ENCODE measurements at places on chromosomes 2 and 18. TPM values are rescaled to one million over a fixed set of nuclear protein-coding genes. Genes with fewer than 3 reads are reported as not detected.

DNA sequence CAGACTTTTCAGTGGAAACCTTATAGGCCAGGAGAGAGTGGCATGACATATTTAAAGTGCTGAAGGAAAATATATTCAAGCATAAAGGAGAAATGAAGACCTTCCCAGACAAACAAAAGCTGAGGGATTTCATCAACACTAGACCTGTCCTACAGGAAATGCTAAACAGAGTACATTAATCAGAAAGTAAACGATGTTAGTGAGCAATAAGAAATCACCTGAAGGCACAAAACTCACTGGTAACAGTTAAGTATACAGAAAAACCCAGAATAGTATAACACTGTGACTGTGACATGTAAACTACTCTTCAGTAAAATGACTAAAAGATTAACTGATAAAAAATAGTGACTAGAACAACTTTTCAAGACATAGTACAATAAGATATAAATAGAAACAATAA, 87.4 kb downstream of the ATP8B1 start:
- no peak overlapping the region for H3K4me3 ChIP-seq
- no peak overlapping the region for H3K27ac ChIP-seq
- DNase-seq = no peak
- H3K27me3 ChIP-seq = no peaks in the 10 kb centered on the region

DNA sequence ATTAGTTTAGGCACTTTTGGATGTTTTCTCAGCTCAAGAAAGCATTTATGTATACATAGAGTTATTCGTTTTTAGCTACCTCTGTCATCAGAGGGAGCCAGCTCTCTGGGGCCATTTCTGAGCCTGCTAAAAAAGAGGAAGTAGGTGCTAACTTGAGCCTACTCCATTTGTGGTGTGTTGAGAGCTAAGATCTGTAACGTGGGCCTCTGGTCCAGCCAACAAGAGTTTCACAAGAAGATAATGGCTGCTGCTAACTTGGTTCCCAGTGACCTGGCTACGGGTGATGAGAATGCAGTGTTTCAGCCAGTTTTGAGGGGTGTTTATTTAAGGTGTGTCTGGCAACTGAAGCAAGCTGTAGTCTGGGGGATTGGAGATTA, 182.5 kb downstream of the PRKCE start:
- no peak for DNase-seq
- no peaks in the 10 kb centered on the region for H3K4me1 ChIP-seq
- no peak overlapping the region for H3K4me3 ChIP-seq
- no peaks in the 10 kb centered on the region for H3K36me3 ChIP-seq
- no peak overlapping the region for H3K27ac ChIP-seq

DNA sequence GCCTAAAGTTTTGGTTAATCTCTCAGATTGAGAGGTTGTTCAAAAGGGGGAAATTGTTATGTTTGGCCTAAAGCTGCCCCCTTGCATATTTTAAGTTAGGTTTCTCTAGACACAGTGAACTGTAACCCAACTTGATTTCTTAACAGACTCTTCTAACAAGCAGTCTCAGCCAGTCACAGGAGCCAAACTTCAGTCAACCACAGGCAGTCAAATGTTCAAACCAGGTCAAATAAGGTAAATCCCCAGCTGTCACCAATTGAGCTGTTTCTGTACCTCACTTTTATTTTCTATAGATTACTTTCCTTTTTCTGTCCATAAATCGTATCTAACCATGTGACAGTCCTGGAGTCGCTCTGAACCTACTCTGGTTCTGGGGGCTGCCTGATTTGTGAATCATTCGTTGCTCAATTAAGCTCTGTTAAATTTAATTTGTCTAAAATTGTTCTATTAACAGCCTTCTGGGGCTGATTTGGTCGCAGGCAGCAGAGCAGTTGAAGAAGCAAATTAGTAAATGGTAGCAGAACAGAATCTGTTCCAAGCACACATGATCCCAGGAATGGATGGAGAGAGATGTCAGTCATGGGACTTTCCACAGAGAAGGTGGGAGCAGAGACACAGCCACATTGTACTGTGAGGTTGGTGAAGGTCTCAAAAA, 16.4 kb upstream of the NFU1 start:
- no peaks in the 10 kb centered on the region for H3K4me1 ChIP-seq
- H3K27ac ChIP-seq = no peak overlapping the region
- H3K36me3 ChIP-seq = no peaks in the 10 kb centered on the region

- H3K27ac ChIP-seq = no peak overlapping the region
- H3K36me3 ChIP-seq = no peaks in the 10 kb centered on the region
- DNase-seq = no peak
- no peak overlapping the region for H3K4me3 ChIP-seq
- H3K4me1 ChIP-seq = peaks cover 5% of the 10 kb centered on the region
- no peaks in the 10 kb centered on the region for H3K27me3 ChIP-seq
These were observed 12.9 kb downstream of the FZD7 start for GRCh38 chr2:202046572-202046971.

GRCh38 chr18:9719421-9719981, 11.4 kb downstream of the RAB31 start:
- H3K36me3 ChIP-seq = peaks cover 47% of the 10 kb centered on the region
- H3K4me3 ChIP-seq = 0 out of 2 replicates have a peak overlapping the region, but pooled peaks have one; percentile 7
- H3K4me1 ChIP-seq = peaks cover 27% of the 10 kb centered on the region
- H3K27me3 ChIP-seq = no peaks in the 10 kb centered on the region

DNA sequence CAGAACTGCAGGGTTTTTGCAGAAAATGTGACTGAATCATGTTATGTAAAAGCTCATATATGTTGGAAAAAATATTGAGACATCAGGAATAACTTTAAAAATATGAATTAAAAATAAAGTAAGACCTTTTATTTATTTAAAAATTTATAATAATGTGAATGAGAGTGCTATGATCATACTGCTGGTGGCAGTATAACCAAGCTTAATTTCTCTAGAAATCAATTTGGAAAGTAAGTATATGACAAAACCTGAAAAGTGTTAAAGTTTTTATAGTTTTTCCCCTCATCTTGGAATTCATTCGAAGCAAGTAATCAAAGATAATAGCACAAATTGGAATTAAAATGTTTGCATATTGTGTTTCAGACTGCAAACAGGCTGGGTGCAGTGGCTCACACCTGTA, 7.5 kb downstream of the SLC39A10 start:
- H3K27ac ChIP-seq = no peak overlapping the region
- no peaks in the 10 kb centered on the region for H3K36me3 ChIP-seq
- H3K4me3 ChIP-seq = no peak overlapping the region
- no peaks in the 10 kb centered on the region for H3K27me3 ChIP-seq
- DNase-seq = no peak
- peaks cover 5% of the 10 kb centered on the region for H3K4me1 ChIP-seq

DNA sequence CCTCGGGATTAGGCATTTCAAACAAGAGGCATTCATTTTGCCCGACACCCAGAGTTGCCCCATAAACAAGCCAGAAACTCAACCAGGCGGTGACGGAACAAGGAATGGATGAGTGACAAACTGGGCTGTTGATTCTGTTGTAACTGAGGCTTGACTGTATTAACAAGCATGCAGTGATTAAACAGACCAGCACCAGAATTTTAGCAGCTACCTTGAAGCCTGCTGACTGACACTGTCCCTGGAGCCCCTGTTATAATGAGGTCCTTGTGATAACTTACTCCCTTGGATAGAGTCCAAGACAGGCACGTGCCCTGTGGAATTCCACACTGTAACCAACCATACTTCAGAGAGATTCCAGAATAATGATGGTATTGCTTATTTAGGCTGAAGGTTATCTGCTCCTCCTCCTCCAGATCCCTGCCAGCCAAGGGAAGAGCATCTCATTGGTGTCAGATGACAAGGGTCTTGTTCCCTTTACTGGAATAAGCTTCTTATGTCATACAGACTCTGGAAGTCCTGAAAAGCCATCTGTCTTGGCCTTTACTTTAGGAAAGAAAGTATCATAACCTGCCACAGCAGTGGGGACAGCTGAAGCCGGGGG, 97.1 kb upstream of the RMDN2 start:
- peak; percentile 71 for DNase-seq
- H3K36me3 ChIP-seq = no peaks in the 10 kb centered on the region
- H3K27ac ChIP-seq = peak overlapping the region; percentile 46
- no peaks in the 10 kb centered on the region for H3K27me3 ChIP-seq
- peaks cover 48% of the 10 kb centered on the region for H3K4me1 ChIP-seq
- H3K4me3 ChIP-seq = no peak overlapping the region

- peak; percentile 72 for DNase-seq
- H3K36me3 ChIP-seq = no peaks in the 10 kb centered on the region
- H3K27ac ChIP-seq = peak overlapping the region; percentile 91
- peaks cover 38% of the 10 kb centered on the region for H3K4me1 ChIP-seq
- peak overlapping the region; percentile 43 for H3K4me3 ChIP-seq
These were observed 37.8 kb downstream of the PCBP1 start for GRCh38 chr2:70124983-70125480.

The CYP27A1 gene
- 4.1 TPM for total RNA-seq
